ENCODE measurements at places on chromosomes 5 and 9.

GRCh38 chr5:130286971-130287370 lies 382.7 kb downstream of the CHSY3 start:
- no peak for DNase-seq

GRCh38 chr9:132319421-132320110 lies 35.2 kb downstream of the SETX start:
- no peak for DNase-seq

GRCh38 chr5:120035181-120035580 lies 405.8 kb downstream of the FAM170A start:
- no peak for DNase-seq

- DNase-seq = no peak
These were observed 144.9 kb downstream of the ADAMTSL1 start for GRCh38 chr9:18618862-18619261.

- DNase-seq = no peak
These were observed 202.8 kb downstream of the SREK1 start for GRCh38 chr5:66346869-66347268.

DNA sequence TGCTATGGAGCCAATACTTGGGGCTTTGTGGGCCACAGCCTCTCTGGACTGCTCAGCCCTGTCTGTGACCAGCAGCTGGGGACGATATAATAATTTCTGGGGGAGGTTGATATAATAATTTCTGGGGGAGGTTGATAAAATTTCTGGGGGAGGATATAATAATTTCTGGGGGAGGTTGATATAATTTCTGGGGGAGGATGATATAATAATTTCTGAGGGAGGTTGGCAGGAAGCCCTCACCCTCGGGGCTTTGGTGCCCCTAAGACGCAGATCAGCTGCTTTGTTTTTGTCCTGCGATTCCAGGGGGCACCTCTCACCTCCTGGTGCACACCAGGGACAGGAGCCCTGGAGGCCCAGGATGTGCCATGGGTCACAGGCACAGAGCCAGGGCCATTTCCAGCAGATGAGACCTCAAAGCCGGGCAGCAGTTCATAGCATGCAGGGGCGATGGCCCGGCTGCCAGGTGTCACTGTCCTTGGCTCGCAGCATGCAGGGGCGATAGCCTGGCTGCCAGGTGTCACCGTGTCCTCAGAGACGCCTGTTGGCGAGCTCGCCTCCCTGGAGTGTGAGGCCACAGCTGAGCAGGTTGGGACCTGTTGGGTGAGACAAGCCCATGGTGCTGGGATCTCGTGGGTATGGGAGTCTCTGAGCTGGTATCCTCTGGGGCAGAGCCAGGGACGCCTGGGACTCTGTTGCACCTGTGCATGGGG lies 3.8 kb upstream of the TOR4A start:
- no peak for DNase-seq

- no peak for DNase-seq
These were observed 157.1 kb downstream of the ZNF462 start for GRCh38 chr9:107020040-107020530.

Measured in stimulated activated CD8-positive, alpha-beta memory T cell treated with anti-CD3 and anti-CD28 coated beads, Interleukin-15, amount 100 ng/mL, for 1 hour (primary cell).